Motor neuron (in vitro differentiated cells): ENCODE measurements at places on chromosomes 1 and 21. TPM values are rescaled to one million over a fixed set of nuclear protein-coding genes. Genes with fewer than 3 reads are reported as not detected.

Gene RAB3GAP2
- total RNA-seq, result 27.8 and 32.3 TPM in 2 replicates

Gene SRM
- 103 and 113 TPM in 2 replicates for total RNA-seq

Gene GPR37L1
- total RNA-seq, result 9.8 and 11.0 TPM in 2 replicates

Gene TDRD5
- 0.17 TPM in 1 of 2 replicates, not detected in the other for total RNA-seq

Gene CLEC20A
- total RNA-seq, result 1.8 and 2.9 TPM in 2 replicates

Gene NUDT4B
- total RNA-seq, result 0.58 and 1.9 TPM in 2 replicates

Gene C1orf141
- total RNA-seq, result 0.05 TPM in 1 of 2 replicates, not detected in the other

Gene RRAGC
- 13.3 and 15.1 TPM in 2 replicates for total RNA-seq

Gene RABGAP1L
- total RNA-seq, result 49.6 and 58.0 TPM in 2 replicates

Gene LORICRIN
- not detected in 2 replicates for total RNA-seq

Gene ATP8B2
- 33.6 and 39.2 TPM in 2 replicates for total RNA-seq

Gene CBR3
- total RNA-seq, result 10.7 and 11.7 TPM in 2 replicates

Gene NBL1
- 108 and 110 TPM in 2 replicates for total RNA-seq
